Activated CD4-positive, alpha-beta T cell treated with anti-CD3 and anti-CD28 coated beads for 24 hours (primary cell): ENCODE measurements at places on chromosomes 12 and 14.

- no peak for DNase-seq
Measured at GRCh38 chr12:95884998-95885397, 26.2 kb downstream of the SNRPF start.

DNA sequence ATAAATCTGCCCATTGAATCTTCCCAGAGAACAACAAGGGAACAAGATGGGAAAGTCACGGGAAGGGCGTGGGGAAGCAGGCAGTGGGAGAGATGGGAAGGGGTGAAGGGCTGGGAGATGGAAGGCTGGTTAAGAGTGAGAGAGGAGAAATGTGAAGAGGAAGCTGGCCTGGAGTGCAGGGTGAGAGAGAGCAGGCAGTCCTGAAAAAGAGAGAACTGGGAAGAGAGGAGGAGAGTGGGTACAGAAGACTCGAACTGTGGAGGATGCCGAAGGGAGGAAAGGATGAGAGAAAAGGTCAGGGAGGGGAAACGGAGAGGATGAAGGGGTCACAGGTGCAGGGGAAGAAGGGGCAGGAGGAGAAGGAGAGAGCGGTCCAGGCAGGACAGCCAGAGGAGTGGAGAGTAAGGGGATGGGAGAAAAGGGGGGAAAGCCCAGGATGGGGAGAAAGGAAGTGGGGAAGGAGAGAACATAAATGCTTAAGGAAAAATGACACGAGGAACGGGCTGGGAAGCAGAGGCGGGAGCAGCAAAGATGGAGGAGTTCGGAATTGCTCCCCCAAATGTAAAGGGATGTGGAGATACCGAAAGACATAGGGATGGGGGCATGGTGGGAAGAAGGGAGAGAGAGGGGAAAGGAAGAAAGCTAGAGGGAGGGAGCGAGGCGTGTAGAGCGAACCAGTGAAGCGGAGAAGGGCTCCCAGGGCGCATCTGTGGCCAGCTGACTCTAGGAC lies 1.2 kb downstream of the PIANP start:
- DNase-seq = no peak

- DNase-seq = no peak
Measured at GRCh38 chr12:84413656-84414055, 498.9 kb downstream of the SLC6A15 start.

DNA sequence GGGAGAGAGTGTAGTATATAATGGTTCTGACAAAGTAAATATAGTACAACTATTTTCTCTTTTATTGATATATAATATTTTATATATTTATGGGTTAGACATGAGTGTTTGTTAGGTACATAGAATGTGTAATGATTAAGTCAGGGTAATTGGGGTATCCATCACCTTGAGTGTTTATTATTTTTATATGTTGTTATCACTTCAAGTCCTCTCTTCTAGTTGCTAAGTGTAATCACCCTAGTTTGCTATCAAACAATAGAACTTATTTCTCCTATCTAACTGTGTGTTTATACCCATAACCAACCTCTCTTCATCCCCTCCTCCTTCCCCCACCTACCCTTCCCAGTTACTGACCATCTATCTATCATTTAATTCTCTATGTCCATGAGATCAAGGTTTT lies 64.2 kb downstream of the BRMS1L start:
- DNase-seq = no peak

DNA sequence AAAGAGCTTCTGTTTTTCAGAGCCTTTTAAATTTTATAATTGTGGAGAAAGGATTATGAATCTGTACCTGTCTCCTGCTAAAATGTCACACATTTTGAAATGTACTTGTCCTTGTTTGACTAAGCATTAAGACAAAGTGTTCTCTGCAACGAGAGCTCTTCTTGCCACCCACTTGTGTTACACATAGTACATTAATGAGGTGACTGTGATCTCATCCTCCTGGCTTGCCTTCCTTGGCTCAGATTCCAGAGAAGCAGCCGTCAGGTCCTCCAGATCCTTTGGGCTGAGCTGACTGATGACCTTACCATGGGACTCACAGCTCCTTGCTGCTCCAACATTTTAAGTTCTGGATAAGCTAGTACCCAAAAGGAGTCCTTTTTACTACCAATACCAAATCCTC lies 81.4 kb downstream of the BBS10 start:
- DNase-seq = no peak

DNA sequence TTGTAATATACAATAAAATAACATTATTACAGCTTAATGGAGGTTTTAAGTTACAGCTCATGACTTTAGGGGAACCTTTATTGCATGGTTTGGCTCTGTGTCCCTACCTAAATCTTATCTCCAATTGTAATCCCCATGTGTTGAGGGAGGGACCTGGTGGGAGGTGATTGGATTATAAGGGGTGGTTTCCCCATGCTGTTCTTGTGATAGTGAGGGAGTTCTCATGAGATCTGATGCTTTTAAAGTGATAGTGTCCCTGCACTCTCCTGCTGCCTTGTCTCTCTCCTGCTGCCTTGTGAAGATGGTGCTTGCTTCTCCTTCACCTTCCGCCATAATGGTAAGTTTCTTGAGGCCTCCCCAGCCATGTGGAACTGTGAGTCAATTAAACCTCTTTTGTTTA lies 132.1 kb upstream of the SYT1 start:
- no peak for DNase-seq

GRCh38 chr12:3700861-3701260 lies 52.0 kb downstream of the CRACR2A start:
- no peak for DNase-seq

GRCh38 chr14:51873221-51873893 lies 12.9 kb downstream of the GNG2 start:
- DNase-seq = no peak

- DNase-seq = no peak
Measured at GRCh38 chr14:30520536-30520935, 38.4 kb upstream of the G2E3 start.

DNA sequence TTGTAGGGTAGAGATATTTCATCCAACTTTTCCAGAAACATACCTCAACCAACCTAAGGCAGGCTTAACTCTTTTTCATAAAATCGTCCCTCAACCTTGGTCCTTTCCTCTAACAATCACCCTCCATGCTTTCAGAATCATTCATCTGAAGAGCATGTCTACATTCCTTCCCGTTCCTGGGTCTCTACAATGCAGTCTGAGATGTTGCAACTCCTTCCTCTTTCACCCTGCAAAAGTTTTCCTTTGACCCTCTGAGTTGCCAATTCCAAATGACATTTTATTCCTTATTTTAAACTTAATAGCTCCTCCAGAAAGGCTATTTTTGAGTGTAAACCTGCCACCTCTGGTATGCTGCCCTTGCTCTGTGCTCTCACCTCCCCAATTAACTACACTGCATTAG lies 16.7 kb downstream of the SLC7A7 start:
- no peak for DNase-seq
